ENCODE measurements at places on chromosomes 3 and 15.
A peak's percentile ranks its signal among the peaks of the same experiment; 100 is the strongest.

GRCh38 chr3:27449530-27450150, 34.5 kb downstream of the SLC4A7 start:
- no peak for DNase-seq

GRCh38 chr15:99703603-99704443, 29.4 kb downstream of the LYSMD4 start:
- peak; percentile 74 for DNase-seq

- DNase-seq: no peak
Observed at GRCh38 chr15:100033140-100033857, 300.1 kb upstream of the LYSMD4 start.

DNA sequence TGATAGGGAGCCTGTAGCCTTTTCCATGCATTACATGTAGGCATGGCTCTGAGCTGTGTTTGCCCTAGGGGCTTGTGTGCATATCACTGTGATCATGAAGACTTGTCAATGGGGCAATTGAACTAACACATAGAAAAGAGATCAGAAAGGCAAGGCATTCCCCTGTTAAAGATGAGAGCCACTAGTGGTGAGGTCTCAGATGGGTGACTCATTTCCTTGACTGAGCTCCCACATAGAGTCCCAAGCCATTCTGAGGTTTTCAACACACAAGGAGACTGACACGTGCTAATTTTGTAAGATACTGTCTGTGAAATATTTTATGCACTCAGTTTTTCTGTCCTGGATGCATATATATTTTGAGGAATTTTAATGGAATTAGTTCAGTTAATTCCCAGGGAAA, 53.8 kb downstream of the SAMMSON start:
- no peak for DNase-seq

- no peak for DNase-seq
Observed at GRCh38 chr3:14564741-14565140, 24.6 kb upstream of the GRIP2 start.

DNA sequence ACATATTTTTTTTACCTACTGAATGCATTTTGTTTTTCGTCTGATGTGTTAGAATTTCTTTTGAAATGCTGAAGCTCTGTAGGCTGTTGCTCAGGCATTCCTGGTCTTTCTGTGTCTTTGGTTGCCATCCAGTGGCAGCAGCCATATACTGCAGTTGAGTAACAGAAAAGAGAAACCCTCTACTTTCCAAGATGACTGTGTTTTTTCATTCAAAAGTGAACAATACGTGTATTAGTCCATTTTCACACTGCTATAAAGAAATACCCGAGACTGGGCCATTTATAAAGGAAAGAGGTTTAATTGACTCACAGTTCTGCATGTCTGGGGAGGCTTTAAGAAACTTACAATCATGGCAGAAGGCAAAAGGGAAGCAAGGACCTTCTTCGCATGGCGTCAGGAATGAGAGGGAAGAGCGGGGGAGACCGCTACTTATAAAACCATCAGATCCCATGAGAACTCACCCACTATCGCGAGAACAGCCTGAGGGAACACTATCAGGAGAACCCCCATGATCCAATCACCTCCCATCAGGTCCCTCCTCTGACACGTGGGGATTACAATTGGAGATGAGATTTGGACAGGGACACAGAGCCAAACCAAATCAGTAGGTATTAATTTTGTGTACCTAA, 4.7 kb upstream of the GOLGA8B start:
- DNase-seq: peak; percentile 91

- DNase-seq: no peak
Observed at GRCh38 chr3:118705487-118706219, 329.0 kb downstream of the IGSF11 start.

DNA sequence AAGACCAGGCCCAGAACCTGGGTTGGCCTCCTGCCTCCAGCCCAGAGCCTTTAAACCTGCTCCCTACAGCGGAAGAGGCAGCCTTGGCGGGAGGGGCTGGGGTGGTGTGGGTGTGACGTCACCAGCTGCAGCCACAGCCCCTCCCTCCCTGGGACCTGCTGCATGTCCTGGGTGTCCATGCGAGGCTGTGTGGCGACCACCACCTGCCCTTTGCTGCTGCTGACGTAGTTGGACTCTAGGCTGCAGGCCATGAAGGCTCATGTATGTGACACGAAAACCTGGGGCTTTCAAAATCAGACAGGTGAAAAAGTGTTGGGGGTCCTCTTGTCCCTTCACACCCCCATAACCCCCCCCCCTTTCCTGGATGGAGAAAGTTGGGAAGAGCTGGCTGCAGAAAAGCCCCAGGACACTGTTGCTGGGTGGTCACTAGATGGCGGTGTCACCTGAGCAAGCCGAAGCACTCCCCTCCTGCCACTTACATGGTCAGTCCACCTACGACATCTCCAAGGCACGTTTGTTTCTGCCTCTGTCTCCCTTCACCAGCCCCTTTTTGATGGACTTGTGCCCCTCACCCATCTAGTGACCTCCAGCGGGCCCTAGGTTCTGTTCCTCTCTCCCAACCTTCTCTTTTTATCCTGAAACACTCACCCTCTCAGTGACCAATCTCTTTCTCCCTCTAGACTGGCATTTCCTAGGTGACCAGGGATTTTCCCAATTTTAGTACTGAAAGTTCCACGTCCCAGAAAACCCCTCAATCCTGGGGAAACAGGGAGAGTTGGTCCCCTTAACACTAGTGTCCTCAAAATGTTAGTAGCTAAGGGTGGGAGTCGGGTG, 35.2 kb downstream of the SLC6A20 start:
- peak; percentile 12 for DNase-seq

GRCh38 chr3:126111126-126111551, 27.2 kb upstream of the SLC41A3 start:
- no peak for DNase-seq

GRCh38 chr3:124281453-124282316, 289.8 kb upstream of the ROPN1 start:
- peak; percentile 42 for DNase-seq

DNA sequence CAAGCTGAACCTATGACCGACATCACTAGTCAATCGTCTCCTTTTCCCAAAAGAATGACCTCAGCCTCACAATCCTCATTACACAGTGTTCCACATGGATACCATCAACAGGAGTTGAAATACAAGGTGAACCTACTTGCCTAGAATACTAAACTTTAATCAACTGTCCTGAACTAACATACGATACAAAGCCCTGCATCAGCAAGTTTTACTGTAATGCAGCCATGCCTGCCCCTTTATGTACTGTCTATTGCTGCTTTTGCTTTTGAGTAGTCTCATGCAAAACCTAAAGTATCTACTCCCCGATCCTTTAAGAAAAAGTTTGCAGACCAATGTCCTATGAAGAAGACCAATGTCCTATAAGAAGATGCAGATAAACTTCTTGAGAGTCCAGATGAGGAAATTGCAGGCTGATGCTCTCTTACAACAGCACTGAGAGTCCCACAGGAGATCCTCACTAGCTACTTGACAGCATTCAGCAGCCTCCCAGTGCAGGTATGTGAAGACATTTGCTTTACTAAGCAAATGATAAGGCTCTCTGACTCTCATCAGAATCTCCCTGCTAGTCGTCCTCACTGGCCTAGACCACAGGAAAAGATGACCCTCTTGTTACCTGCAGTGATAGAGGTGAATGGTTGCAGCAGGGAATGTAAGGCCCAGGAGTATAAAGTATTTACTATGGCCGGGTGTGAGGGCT, 23.6 kb downstream of the SUCLG2 start:
- no peak for DNase-seq

GRCh38 chr15:85621094-85621493, 173.6 kb downstream of the KLHL25 start:
- no peak for DNase-seq

DNA sequence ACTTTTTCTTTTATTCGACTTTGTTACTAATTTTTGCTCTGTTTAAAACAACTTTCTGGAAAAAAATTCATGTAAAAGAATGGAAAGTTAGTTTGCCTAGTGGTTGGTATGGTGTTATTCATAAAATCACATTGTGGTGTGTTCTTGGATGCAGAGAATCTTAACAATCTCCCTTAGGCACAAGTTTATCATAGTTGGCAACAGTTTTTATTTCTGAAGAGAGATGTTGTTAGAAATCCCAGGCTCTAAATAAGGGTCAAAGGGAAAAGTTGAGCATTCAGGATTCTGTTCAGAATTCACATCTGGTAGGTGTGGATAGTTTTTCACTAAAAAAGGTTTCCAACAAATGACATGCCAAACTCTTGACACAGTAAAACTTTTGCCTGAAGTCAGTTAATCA, 6.4 kb downstream of the DUT start:
- DNase-seq: no peak

- DNase-seq: no peak
Observed at GRCh38 chr3:14322001-14322400, 80.4 kb upstream of the SLC6A6 start.

- DNase-seq: peak; percentile 7
Observed at GRCh38 chr3:139353920-139354556, 10.2 kb downstream of the MRPS22 start.

- no peak for DNase-seq
Observed at GRCh38 chr3:184586851-184587250, 25.3 kb downstream of the EPHB3 start.

- no peak for DNase-seq
Observed at GRCh38 chr3:16670191-16670590, 65.0 kb upstream of the DAZL start.

DNA sequence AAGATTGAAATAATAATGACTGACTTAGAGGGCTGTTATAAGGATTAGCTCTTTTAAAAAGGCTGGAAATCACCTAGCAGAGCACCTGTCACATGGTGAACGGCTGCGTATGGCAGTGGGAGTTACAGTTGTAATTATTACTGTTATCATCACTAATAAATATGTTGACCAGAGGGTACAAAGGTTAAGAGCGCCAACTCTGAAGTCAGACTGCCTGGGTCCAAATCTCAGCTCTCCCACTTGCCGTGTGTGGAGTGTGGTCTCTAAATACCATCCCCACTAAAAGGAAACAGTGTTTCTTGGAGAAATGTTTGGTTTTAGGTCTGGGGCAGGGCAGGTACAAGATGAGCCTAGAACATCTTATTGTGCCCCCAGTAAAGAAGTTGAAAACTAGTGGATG, 6.0 kb upstream of the RAD18 start:
- DNase-seq: no peak

DNA sequence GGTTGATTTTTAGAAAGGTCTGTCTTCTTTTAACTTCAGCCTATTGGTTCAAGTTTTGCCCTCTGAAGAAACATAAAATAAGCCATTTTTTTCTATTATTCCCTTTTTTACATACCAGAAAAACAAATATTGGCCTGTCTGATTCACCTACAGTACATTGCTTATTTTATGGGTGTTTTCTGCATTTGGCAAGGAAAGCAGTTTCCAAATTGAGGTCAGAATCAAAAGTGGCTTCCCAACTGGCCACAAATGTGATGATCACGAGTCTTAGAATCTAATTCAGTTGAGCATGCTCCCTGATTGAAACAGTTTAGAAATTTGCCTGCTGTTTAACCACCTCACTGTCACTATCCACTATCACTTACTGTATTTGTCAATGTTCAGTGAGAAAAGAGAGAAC, 106.9 kb upstream of the CHMP2B start:
- DNase-seq: no peak

GRCh38 chr3:188400494-188401243, 246.7 kb downstream of the LPP start:
- no peak for DNase-seq

DNA sequence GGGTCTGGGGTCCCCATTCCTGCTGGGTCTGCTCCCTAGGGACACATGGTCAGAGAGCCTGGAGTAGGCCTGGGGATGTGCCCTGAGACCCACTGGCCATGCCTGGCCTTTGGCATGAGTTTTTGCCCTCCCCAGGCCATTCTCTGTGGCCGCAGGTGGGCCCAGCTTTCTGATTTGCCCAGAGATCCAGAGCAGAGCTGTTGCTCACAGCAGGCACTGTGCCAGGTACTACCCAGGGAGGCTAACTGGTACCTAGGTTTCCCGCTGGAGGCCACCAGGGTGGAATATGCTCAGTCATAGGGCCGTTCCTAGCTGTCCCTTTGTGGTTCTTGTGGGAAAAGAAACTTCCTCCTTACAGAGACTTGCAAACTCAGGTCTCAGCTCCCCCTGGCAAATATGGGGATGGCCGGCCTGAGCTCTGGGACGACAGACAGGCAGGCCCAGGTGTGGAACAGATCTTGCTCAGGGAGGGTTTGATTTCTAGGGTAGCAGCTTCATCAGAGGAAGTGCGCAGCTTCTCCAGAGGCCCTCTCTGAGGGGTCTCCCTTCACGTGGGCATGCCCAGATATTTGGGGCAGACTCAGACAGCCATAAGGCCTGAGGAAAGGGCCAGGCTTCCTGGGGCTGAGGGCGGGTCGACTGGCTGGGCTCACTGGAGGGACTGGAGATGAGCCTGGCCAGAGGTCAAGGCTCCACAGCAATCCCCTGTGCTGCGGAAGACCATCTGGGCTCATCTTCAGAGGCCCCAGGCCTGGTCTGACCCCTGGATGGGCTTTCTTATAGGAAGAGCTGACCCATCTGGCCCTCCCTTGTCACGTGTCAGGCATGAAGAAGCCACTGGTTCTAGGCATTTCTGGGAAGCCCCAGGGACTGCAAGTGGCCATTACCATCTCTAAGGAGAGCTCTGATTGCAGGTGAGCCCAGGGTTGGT, 28.0 kb downstream of the ACAA1 start:
- DNase-seq: no peak

DNA sequence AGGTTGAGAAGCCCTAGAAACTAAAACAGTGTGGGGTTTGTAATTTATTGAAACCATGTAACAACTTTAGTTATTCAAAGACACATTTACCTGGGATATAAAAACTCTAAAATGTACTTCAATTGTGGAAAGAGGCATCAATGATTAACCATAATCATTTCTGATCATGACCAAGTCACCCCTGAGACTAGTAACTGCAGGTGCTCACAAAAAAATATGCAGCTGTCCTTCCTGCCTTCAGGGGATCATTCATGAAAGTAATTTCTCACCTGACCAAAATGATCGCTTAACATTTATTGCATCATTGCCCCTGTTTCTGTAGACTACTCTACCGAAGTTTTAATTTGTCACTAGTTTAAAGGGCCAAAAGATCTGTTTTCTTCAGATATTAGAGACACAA, 9.0 kb downstream of the ACP3 start:
- no peak for DNase-seq

DNA sequence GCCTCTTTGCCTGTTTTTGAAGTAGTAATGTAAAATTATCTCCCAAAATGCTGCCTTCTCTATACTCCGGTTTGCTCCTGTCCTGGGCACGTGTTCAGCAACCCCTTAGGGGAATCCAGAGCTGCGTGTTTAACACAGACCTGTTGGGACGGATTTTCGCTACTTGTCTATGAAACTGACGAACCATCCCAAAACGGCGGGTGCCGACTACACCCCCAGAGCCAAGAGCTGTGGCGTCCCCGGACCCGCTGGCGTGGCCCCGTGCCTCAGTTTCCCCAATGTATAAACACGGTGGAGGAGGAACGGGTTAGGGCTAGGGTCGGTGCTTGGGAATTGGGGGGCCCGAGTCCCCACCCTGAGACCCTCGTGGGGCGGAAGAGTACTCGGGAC, 473 bp downstream of the FHIT start:
- DNase-seq: no peak

All from HS-27A (cell line).